ENCODE measurements at places on chromosomes 13 and 19. TPM values are rescaled to one million over a fixed set of nuclear protein-coding genes. Genes with fewer than 3 reads are reported as not detected.

The TIMM44 gene
- total RNA-seq = 26.1 TPM

The LYPD5 gene
- 0.55 TPM for total RNA-seq

The VSTM2B gene
- not detected for total RNA-seq

The ZNF285 gene
- total RNA-seq = 2.3 TPM

The APLP1 gene
- total RNA-seq = 93.9 TPM

The GRK1 gene
- total RNA-seq = 0.19 TPM

The SIGLEC5 gene
- total RNA-seq = not detected

The ZNF844 gene
- total RNA-seq = not detected

The ZNF610 gene
- total RNA-seq = not detected

The KIR2DL1 gene
- not detected for total RNA-seq

The NKPD1 gene
- total RNA-seq = 0.93 TPM

The PABPC3 gene
- total RNA-seq = 0.10 TPM

The IRF2BP1 gene
- 35.7 TPM for total RNA-seq

The JSRP1 gene
- 0.82 TPM for total RNA-seq

The ZSWIM9 gene
- 7.4 TPM for total RNA-seq

The PIH1D1 gene
- 93.9 TPM for total RNA-seq

The ZNF665 gene
- not detected for total RNA-seq

The CACNG7 gene
- 8.7 TPM for total RNA-seq

The DMAC2 gene
- 109 TPM for total RNA-seq

The ECSIT gene
- 29.6 TPM for total RNA-seq

The ZNF28 gene
- total RNA-seq = 0.83 TPM

The CPAMD8 gene
- not detected for total RNA-seq

The FAM216B gene
- total RNA-seq = not detected

The CD33 gene
- 0.08 TPM for total RNA-seq

The LMTK3 gene
- 4.1 TPM for total RNA-seq

The TFPT gene
- total RNA-seq = 19.3 TPM

The NDUFA13 gene
- 160 TPM for total RNA-seq

The FGF21 gene
- not detected for total RNA-seq

The NPAS1 gene
- 6.0 TPM for total RNA-seq

The C19orf85 gene
- not detected for total RNA-seq

The PNMA8B gene
- total RNA-seq = not detected

The CD79A gene
- 0.89 TPM for total RNA-seq

The CLC gene
- total RNA-seq = not detected

The TNNI3 gene
- 8.1 TPM for total RNA-seq

The KIR2DL3 gene
- not detected for total RNA-seq

The ITGBL1 gene
- 0.97 TPM for total RNA-seq

The FGF22 gene
- total RNA-seq = 0.63 TPM

The SIGLECL1 gene
- total RNA-seq = not detected

The TYROBP gene
- total RNA-seq = not detected

The SLC6A16 gene
- total RNA-seq = 1.3 TPM

The TFDP1 gene
- 98.2 TPM for total RNA-seq

The ATP11A gene
- 9.3 TPM for total RNA-seq

The FCGBP gene
- 1.2 TPM for total RNA-seq

The NLRP11 gene
- total RNA-seq = 0.01 TPM

The EXOC3L2 gene
- 1.8 TPM for total RNA-seq
